Stimulated activated CD8-positive, alpha-beta memory T cell treated with anti-CD3 and anti-CD28 coated beads, Interleukin-15, amount 100 ng/mL, for 4 hours (primary cell): ENCODE measurements at places on chromosomes 13 and 19.

GRCh38 chr13:107018285-107018684, 450.3 kb upstream of the ARGLU1 start:
- DNase-seq, result no peak

- no peak for DNase-seq
Measured at GRCh38 chr19:47172666-47173455, 42.2 kb downstream of the SAE1 start.

GRCh38 chr13:42215578-42216421, 56.2 kb upstream of the AKAP11 start:
- DNase-seq, result no peak

DNA sequence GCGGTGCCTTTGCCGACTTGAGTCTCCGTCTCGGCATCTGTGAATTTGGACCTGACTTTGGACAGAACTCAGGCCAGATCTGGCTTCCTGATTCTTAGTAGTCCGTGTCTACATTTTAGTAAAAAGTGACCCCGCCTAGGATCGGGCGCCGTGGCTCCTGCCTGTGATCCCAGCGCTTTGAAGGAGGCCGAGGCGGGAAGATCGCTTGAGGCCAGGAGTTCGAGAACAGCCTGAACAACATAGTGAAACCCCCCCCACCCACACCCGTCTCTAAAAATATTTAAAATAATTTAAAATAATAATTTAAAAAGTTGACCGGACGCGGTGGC, 849 bp upstream of the TCF3 start:
- no peak for DNase-seq

- no peak for DNase-seq
Measured at GRCh38 chr13:78610381-78610883, 7.1 kb upstream of the POU4F1 start.

DNA sequence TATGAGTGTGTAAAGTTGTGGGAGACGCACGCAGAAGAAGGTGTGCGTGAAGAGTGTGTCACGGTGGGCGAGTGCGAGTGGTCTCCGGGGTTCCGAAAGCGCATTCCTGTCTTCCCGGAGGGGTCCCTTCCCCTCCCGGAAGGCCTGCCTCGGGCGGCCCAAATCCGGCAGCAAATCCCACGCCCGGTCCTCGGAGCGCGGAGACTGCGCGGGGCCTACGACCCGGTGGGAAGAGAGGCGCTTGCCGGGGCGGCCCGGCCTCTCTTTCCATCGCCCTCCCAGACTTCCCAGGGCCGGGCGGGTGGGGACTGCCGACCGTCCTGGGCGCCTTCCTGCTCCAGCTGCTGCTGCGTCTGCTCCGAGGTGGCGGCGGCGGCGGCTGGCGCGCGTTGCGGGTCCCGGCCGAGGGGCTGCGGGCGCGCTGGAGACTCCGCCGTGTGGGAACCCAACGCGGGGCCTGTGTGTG, 2.1 kb downstream of the ZIC5 start:
- no peak for DNase-seq

- no peak for DNase-seq
Measured at GRCh38 chr13:53513226-53513625, 484.6 kb downstream of the OLFM4 start.

DNA sequence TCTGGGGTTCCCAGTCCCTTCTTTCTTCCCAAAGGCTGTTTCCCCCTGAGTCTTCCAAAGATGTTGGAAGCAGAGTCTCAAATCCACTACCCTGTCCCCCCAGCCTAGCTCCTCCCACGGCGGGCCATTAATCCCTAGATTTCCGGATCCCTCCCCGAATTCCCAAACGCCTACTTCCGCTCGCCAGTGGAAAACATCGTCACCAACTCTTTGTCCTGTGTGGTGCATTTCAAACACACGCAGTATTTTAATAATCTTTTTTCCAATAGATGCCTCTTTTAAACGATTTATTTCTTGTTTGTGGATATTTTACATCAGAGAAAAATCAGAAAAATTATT, 610 bp downstream of the ZNF791 start:
- DNase-seq, result no peak

- no peak for DNase-seq
Measured at GRCh38 chr19:33410915-33411401, 37.4 kb downstream of the CEBPG start.

DNA sequence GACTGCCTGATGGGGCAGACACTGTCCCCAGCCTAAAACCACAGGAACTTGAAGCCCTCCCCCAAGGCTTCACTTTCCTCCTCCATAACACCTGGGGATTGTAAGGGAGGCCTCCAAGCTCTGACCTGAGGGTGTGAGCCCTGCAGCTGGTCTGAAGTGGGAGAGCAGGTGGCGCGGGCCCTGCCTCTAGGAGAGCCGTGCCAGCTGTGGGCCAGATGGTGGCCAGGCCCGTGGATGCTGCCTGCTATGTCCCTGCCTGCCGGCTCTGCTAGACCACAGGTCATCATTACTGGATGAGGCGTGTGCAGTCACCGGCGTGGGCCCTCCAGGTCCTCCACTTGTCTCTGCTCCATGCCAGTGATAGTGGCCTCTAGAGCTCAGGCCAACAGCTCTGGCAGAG, 3.5 kb upstream of the KLHL26 start:
- DNase-seq, result no peak

- no peak for DNase-seq
Measured at GRCh38 chr19:17213334-17213733, 1.8 kb upstream of the USE1 start.

- DNase-seq, result no peak
Measured at GRCh38 chr19:42345191-42345812, 19.9 kb downstream of the MEGF8 start.

- no peak for DNase-seq
Measured at GRCh38 chr13:75782985-75783384, 146.9 kb downstream of the LMO7 start.
